ENCODE measurements at places on chromosomes 1 and 21.

DNA sequence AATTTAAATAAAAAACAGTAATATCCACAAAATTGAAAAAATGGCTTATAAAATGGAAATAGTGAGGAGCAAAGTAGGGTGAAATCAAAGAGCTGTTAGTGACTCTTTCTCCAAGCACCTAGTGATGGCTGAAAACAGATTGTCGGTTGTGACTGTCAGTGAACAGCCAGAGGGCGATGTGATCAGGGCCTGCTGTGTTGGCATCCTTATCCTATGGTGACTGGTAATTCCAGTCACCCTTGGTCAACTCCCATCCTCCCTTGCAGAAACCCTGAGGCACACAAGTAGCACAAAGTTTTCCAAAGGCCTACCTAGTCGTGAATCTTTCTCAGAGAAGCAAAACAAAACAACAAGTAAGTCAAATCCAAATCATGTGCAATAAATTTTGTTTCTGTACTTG is 599.8 kb upstream of the CXADR start:
- no peak for DNase-seq

- no peak for DNase-seq
These were observed 34.6 kb downstream of the RUNX1 start for GRCh38 chr21:35014302-35015041.

DNA sequence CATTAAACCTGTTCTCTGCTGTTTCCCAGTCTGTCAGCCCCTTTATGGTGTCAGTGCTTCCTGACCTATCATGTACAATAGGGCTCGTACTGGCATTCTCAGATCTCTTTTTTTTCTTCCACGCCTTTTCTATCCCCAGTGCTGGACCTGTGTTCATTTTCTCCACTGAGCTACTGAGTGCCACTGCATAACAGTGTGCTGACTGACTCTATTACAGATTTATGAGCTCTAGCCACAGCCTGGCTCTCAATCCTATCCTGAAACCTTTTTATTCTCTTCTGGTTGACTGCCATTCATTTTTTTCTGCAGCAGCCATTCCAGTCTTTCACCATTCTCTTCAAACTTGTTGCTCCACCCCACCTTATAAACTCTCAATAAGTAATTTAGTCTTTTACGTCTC is 59.6 kb upstream of the MACF1 start:
- DNase-seq: peak; percentile 11

DNA sequence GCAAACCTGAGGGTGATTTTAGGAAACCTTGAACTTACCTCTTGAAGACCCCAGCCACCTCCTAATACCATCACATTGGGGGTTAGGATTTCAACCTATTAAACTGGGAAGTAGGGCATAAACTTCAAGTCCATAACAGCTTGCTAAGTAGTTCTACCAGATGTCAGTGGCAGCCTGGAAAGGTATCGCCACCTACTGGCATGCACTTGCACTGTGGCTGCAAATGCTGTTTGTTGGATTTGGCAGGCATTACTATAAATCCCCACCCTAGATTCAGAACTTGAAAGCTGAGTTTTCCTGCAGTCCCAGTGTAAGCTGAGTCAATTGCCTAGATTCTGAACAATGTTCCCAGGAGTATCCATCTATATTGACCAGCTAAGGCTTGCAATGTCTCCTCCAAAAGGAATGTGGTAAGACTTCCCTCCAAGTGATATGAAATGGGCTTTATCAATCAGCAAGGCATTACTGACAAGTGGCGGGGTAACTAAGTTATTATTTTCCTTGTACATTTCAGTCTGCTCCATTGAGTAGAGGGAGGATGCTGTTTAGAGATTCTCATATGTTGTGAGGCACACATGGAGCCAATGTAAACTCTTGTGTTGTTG is 474.5 kb downstream of the PTPRC start:
- peak; percentile 36 for DNase-seq

DNA sequence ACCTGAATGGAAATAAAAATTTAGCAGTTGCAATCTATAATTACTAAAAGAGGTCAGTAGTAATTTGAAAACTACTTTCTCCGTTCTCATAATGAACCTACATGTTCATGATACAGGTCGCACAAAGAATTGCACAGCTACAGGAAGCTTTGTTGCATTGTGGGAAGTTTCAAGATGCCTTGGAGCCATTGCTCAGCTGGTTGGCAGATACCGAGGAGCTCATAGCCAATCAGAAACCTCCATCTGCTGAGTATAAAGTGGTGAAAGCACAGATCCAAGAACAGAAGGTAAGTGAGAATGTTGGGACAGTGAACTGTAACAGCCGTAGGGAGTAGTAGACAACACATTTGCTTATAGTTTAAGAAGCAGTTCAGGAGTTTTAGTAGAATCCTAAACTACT is 68.8 kb upstream of the BMP8A start:
- no peak for DNase-seq

DNA sequence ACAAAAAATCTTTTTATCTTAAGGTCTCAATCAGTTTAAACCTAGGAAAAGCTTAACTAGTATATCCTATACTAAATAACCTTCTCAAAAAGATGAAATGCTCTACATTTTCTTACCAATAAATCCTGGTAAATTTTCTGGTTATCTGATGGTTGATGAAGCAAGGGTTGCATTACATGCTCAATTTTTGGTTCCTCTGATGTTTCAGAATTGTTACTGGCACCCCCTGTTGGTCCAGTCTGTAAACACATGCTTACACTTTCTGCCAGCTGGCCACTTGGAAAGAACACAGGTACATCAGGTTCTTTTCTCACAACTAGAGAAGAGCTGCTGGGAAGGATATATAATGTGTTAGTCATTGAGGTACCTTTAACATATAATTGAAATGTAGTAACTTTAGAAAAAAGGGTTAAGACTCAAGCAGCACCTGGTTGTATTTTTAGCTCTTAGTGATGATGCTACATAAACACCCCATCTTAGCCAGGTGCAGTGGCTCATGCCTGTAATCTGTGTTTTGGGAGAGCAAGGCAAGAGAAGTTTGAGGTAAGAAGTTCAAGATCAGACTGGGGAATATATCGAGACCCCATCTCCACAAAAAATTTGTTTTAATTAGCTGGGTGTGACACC is 30.9 kb upstream of the TAL1 start:
- DNase-seq: peak; percentile 77

GRCh38 chr1:59432531-59433439 is 135.9 kb downstream of the FGGY start:
- DNase-seq: no peak

- DNase-seq: peak; percentile 83
These were observed 45.0 kb downstream of the KCNJ6 start for GRCh38 chr21:37871121-37871862.

GRCh38 chr21:30605968-30606367 is 5.1 kb downstream of the KRTAP22-1 start:
- no peak for DNase-seq

DNA sequence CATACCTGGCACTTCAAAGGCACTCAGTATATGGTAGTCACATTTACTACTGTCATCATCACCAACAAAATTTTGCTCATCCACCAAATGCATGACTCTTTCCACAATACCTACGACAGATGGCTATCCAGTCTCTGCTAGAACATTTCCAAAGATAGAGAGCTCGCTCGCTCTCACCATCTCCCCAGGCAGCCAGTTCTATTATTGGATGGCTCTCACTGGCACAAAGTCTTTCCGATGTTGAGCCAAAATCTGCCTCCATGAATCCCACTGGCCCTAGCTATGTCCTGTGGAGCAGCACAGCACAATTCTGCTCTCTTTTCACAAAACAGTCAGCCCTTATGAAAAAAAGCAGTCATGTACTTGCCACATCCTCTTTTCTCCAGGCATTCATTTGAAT is 102.1 kb downstream of the DAB1 start:
- no peak for DNase-seq

DNA sequence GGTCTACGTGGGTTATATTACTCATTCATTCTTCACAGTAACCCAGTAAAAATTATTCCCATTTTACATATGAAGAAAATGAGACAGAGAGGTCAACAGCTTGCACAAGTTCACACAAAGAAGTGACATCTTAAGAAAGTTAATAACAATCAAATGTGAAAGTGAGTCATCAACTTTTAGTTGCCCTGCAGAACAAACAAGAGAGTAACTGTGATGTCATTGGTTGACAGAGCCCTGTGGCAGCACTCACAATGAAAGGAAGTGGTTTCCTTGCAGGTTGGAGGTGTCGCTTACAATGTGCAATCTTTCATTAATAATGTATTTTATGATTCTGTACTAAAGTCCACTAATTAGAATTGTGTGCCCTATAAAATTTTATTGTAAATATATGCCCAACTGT is 369.6 kb downstream of the RYR2 start:
- DNase-seq: no peak

- no peak for DNase-seq
These were observed 346.2 kb upstream of the LRRC7 start for GRCh38 chr1:69221524-69221923.

DNA sequence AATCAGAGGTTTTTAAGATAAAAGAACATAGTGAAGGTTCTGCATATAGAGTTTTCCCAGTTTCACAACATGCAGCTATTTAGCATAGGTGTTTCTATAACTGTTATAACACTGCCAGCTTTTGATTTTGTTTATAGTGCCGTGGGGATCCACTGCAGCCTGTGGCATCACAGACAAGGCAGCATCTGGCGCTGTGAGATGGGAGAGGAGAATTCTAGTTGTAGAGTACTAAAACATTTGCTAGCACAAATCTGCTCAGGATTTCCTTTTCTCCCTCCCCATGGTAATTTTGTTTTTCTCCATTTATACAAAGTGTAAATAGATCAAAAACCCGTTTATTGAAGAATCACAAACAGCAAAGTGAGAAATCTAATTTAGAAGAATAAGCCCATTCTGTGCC is 482.8 kb upstream of the NCAM2 start:
- DNase-seq: no peak
